Activated naive CD4-positive, alpha-beta T cell treated with anti-CD3 and anti-CD28 coated beads, Interleukin-2, amount 50 U/mL, for 72 hours (primary cell): ENCODE measurements at places on chromosomes 7 and 10.

- no peak for DNase-seq
Measured at GRCh38 chr10:33793793-33794192, 459.3 kb upstream of the NRP1 start.

- DNase-seq = no peak
Measured at GRCh38 chr10:45063591-45064231, 63.0 kb downstream of the ZNF22 start.

GRCh38 chr7:148963583-148964482, 64.5 kb downstream of the PDIA4 start:
- no peak for DNase-seq

DNA sequence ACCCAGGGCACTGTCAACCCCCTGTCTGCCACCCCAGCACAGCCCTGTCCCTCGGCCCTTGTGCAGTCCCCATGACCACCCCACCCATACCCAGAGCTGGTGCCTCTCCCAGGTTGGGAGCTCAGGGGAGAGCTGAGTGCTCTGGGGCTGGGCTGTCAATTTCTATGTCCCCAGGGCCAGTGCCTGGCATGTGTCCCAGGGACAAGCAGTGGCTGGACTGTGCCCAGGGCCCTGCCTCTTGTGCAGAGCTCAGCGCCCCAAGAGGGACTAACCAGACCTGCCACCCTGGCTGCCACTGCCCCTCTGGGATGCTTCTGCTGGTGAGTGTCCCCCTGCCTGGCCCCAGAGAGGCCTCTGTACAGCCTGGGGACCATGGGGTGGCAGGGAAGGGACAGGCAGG, 29.0 kb upstream of the ZNF862 start:
- DNase-seq = no peak

GRCh38 chr7:18890885-18891621, 226.4 kb downstream of the TWIST1 start:
- DNase-seq = no peak

DNA sequence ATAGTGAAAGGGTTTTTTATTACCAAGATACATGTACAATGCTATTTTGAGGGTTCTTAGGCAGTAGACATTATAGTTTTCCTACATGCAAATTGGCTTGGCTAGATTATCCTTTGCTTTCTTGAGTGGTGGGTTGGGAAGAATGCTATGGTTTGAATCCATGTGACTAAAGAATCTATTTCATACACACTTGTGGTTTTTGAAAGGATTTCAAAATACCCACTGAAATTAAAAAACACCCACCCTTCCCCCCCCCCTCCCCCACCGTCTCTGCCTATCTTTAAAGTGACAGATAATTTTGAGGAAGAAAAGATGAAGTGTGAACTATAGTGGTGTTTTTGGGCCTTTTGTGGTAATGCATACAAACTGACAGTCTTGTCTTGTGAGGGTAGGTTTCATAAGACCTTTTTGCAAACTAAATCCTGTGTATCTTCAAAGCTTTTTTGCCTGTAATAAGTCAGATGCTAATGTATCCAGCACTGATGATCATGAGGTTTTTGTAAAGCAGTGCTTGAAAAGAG, 90.9 kb downstream of the TPST1 start:
- DNase-seq = no peak

DNA sequence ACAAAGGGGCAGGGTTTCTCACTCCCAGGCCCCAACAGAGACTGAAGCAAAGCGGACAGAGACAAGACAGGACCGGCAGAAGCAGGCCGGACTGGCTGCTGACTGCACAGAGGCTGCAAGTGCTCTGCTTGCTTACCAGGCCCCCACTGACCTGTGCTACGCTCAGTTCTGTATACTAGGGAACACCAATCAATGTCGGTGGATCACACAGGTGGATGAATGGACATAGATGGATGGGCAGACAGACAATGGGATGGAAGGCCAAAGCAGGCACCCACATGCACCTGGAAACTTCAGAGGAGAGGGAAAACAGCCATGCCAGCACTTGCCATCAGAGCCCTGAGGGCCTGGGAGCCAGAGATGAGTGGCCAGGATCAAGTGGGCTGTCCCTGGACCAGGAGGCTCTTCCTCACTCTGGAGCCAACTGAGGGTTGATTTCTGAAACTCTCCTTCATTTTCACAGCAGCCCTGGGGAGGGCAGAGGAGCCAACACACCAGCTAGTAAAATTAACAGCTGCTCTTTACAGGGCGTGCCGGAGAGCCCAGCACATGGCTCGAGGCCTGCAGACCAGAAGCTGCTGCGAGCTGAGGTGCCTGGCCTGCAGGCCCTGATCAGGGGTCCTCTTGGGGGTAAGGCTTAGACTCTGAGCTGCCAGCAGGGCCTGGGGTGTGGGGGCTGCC, 243.6 kb downstream of the KCNMA1 start:
- no peak for DNase-seq

DNA sequence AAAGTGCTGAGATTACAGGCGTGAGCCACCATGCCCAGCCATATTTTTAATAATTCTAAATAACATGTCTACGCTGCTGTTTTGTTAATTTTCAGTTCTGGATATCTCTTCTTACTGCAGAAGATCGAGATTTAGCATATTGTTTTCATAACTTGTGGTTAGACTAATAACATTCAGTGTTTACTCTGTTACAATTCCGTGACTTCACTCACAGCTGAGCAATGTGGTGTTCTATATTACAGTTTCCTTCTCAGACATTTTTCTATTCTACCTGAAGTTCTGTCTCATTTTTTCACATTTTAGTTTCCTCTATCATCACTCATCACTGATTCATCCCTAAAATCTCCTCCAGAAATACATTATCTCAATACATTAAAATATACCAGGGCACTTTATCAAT, 10.9 kb downstream of the RNF32 start:
- no peak for DNase-seq

- no peak for DNase-seq
Measured at GRCh38 chr10:76582531-76582930, 1055.1 kb downstream of the KCNMA1 start.

DNA sequence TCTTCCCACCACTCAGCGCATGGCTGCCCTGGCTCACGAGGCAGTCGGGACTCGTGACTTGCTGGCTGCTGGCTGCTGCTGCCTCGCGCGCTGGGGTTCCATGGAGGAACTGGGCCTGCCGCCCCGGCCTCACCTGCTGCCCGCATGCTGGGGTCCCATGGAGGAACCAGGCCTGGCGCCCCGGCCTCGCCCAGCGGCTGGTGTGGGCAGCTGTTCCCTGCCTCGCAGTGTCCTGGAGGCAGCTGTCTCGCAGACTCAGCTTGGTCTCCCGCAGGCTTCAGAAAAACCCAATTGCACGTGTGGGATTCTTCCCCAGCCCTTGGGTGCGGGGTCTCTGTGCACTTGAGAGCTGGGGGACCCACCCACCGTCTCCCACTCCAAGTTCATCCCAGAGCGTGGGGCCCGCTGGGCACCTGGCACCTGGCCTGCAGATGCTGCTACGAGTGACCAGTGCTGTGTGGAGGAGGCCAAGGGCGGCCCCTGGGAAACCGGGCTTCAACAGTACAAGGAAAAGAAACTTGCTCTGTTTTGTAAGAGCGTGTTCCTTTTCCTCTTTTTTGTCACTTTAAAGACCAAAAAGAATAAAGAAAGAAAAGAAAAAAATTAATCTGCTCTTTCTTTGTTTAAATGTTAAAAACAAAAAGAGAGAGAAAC, 20.4 kb downstream of the PWWP2B start:
- no peak for DNase-seq

DNA sequence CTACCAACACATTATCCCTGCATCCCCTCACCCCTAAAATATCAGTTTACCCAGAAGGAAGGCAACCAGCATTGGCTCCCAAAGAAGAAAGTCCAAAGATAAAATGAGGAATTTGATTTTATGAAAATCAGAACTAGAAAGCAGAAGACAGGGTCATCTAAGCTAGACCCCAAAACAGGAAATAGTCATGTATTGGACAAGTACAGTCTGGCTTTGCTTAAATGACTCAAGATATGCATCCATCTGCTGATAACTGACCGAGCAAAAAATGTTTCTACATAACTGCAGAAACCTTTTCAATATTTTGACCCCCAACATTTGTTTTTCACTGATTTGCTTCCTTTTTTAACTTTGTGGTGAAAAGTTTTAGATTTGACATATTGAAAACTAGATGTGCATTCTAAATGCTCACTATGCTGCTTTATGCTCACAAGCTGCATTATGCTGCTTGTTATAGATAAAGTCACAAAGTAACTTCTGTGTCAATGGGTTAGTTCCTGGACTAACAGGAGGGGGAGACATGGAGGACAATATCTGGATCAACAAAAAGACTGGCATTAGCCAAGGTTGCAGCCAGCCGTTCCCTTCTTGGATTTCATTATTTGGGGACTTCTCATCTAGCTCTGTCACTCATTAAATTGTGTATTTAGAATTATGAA, 227.0 kb downstream of the INHBA start:
- DNase-seq = no peak
